ENCODE measurements at places on chromosomes 3 and 15.

GRCh38 chr15:67838789-67839332 lies 984 bp downstream of the RNU6-1 start:
- DNase-seq: no peak

DNA sequence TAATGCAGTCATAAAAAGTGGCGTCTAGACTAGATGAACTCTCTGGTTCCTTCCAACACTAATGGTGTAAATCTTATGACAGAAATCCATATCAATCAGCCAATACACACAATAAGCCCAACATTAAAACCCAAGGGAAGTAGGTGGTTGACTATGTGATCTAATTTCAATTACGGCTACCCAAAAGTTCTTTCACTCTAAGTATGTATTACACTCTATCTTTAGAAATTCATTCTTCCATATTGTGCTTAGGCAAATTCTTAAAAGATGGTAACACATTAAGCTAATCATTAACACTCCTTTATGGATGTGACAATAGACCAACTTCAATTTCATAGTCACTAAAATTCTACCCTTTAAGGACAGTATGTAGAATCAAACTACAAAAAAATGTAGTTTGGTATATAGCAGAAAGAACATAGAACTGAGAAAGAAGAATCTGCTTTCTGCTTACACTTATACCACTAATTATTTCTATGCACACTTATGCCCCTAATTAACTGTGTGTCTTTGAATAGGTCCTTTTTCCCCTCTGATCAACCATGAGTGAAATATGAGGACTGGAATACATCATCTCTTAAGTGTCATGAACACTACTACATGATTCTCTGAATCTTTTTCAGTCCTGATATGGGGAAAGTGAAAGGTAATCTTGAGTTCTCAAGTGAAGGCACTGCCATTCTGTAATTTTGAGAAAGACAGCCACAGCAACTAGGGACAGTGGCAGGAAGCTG lies 557.6 kb downstream of the IGSF11 start:
- no peak for DNase-seq

DNA sequence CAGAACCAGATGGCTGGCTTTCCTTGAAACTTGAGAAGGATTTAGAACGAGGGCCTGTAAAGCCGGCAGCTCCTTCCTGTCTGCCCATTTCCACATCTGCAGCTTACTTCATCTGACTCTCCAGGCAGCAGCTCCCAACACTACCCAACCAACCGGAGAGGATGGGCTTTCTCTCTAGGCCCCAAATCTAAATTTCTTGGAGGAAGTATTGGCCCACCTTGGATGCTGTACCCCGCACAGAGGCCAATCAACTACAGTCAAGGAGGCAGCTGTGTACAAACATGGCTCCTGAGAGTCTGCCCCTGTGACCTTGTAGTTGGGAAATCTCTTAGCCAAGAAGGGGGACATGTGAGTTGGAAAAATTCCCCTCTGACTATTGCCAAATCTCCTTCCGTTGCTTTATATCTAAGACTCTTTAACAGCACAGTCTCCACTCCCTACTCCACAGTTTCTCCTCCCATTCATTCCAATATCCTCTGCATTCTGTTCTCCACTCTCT lies 8.0 kb upstream of the ACAP2 start:
- DNase-seq: no peak

DNA sequence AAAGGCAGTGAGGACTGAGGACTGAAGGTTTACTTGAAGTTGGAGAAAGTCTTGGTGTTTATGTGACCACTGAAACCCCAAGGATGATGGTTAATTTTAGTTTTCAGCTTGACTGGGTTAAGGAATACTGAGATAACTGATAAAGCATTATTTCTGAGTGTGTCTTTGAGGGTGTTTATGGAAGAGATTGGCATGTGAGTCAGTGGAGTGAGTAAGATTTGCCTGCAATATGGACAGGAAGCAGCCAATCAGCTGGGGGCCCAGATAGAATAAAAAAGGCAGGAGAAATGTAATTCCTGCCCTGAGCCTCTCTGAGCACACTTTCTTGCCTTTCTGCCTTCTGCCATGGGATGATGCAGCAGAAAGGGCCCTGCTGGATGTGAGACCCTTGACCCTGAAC lies 92.4 kb downstream of the KBTBD8 start:
- no peak for DNase-seq

- no peak for DNase-seq
Measured at GRCh38 chr3:123344175-123344906, 104.5 kb downstream of the ADCY5 start.

DNA sequence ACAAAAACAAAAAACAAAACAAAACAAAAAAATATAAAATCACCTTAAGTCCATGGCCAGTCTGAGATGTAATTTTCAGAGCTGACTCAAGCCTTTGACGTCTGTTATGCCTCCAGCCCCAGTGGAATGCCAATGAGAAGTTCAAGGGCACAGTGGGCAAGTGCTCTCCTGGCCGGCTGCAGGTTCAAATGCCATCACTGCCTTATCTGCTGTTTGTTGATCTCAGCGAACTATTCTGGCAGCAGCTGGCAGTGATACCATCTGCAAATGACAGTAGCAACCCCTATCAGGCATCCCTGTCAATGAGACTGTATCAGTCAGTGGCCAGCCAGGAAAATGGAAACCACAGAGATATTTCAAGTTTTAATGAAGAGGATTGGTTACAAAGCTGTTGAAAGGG lies 10.8 kb upstream of the PDE8A start:
- no peak for DNase-seq

DNA sequence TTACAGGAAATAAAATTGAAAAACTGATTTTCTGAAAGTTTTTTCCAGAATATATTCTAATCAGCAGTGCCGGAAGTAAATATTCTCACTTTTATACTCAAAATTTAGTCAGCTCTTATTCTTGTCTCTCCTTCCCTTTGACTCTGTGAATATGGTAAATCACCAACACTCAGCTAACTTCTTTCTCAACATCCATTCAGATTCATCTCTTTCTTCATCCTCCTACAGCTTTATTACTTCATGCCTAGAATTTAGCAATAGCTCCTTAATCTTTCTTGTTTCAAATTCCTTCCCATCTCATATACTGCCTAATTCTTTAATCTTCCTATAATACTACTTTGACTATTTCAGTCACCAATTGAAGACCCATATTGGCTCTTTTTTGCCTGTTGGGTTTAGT lies 67.9 kb downstream of the FGF7 start:
- no peak for DNase-seq

DNA sequence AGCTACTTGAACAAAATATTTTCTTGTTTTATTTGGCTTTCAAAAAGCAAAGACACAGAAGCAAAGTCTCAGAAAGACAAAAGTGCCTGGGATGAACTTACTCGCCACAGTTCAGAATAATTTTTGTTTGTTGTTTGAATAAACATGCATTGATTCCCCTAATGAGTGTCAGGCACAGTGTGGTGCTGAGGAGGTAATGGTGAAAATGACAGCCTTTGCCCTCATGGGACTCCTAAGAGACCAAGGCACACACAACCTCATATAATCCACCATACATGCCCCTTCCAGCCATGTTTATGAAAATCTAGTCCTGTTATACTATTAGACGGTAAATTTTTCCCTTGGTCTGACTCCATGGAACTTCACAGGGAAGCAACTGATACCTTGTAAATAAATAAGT lies 2.5 kb downstream of the GOLIM4 start:
- DNase-seq: no peak

DNA sequence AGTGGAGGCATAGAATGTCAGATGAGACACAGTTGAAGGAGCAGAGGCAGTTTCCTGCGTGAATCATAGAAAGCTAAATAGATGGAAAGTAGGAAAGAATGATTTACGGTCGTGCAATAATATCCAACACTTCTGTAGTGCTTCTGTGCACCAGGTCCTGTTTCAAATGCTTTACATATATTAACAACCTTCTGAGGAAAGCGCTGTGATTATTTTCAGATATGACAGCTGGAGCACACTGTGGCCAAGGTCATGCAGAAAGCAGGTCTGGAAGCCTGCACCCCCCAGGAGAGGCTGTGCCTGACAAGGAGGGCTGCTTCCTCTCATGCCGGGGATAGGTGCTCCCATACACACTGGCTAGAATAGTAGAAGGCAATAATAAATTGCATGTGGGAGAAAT lies 104.5 kb downstream of the CHRNA7 start:
- no peak for DNase-seq

GRCh38 chr3:156892701-156893100 lies 66.5 kb downstream of the LEKR1 start:
- DNase-seq: no peak

- DNase-seq: no peak
Measured at GRCh38 chr3:179723617-179724016, 70.8 kb downstream of the USP13 start.

DNA sequence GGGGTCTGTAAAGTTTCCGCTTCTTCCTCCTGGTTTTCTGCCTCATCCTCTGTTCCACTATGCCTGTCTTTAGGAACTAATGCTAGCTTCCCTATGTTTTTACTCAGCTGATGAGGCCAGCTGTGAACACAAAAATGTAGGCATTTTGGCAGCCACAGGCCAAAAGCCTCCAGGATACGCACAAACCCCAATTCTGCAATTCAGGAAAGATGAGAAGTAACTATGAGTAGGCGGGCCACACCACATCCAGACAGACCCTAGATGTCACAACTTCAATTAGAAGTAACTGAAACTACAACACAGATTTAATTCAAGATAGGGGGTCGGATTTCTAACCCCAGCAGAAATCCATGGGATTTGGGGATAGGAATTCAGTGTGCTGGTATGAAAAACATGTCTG lies 11.9 kb downstream of the CA12 start:
- no peak for DNase-seq

DNA sequence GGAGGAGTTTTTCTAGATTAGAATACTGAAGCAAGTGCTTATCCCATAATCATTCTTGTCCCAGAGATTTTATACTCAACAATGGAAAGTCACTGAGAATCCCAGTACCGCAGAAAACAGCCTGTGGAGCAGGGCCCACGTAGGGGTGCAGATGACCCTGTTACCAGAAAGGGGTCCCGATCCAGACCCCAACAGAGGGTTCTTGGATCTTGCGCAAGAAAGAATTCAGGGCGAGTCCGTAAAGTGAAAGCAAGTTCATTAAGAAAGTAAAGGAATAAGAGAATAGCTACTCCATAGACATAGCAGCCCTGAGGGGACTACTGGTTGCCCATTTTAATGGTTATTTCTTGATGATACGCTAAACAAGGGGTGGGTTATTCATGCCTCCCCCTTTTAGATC lies 2.6 kb downstream of the GCNT3 start:
- no peak for DNase-seq

GRCh38 chr3:97699889-97700288 lies 64.7 kb upstream of the ARL6 start:
- no peak for DNase-seq

DNA sequence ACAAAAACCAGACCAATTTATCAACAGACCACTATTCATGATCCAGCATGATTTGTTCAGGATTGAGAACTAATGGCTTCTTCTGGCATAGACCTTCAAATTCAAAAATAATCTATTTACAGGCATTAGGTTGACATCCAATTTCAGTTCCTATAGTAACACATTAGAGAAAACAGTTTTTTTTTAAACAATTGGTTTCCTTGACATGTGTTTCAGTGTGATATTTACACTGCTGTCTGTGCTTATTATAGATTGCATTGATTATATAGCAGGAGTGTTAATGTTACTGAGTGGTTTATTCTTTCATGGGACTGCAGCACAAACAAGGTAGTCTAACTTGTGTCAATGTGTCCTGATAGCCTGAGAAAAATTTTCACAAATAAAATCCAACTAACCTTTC lies 579.3 kb downstream of the PLOD2 start:
- DNase-seq: no peak

- no peak for DNase-seq
Measured at GRCh38 chr15:78469031-78469430, 31.0 kb downstream of the IREB2 start.

GRCh38 chr3:131819381-131820055 lies 215.3 kb downstream of the CPNE4 start:
- no peak for DNase-seq

DNA sequence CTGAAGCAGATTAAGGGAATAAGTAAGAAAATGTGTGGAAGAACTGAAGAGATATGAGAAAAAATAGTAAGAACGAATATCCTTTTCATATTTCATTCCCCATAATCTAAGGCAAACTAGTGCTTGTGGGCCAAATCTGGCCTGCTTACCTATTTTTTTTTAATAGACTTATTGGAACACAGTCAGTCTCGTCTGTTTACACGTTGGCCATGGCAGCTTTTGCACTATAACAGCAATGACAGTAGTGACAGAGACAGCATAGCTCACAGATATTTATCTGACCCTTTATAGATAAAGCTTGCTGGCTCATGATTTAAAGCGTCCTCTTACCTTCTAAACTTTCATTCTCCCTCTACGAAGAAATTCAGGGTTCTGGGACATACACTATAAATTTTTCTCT lies 50.0 kb upstream of the CDAN1 start:
- DNase-seq: no peak

GRCh38 chr3:193190146-193190786 lies 50.8 kb upstream of the PLAAT1 start:
- no peak for DNase-seq

DNA sequence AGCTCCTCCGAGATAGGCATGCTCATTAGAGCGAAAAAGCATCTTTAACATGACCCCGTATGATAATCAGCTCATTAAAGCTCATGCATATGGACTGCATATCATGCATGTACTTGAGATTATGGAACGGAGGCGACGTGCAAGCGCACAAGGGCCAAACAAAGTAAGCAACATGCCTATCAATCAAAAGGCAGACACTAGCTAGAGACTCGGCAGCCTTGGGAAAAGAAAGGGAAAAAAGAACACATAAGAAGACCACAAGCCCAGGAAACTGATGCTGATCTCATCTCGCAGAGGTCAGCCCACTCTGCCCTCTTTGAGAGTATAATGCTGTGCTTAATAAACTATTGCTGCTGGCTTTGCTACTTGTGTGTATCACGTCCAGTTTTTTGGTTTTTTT lies 2.6 kb upstream of the ACOX2 start:
- DNase-seq: no peak

GRCh38 chr3:131324923-131325322 lies 56.7 kb upstream of the NUDT16 start:
- no peak for DNase-seq

DNA sequence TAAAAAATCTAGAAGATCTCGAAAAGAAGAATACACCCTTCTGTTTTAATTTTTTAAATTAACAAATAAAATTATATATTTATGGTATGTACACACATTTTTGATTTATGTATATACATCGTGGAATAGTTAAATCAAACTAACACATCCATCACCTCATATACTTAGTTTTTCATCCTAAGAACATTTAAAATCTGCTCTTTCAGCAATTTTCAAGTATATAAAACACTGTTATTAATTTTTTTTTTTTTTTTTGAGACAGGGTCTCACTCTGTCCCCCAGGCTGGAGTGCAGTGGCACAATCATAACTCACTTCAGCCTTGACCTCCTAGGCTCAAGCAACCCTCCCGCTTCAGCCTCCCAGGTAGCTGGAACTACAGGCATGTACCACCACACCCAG lies 32.8 kb upstream of the ACAP2 start:
- DNase-seq: no peak

- peak; percentile 13 for DNase-seq
Measured at GRCh38 chr3:143644370-143645089, 203.7 kb downstream of the SLC9A9 start.

GRCh38 chr3:50238549-50239026 lies 2.6 kb downstream of the GNAI2 start:
- DNase-seq: peak; percentile 25
